ENCODE measurements at places on chromosomes 12 and 14.
A peak's percentile ranks its signal among the peaks of the same experiment; 100 is the strongest.

GRCh38 chr12:120416490-120417216 is 21.3 kb upstream of the COX6A1 start:
- DNase-seq, result no peak

DNA sequence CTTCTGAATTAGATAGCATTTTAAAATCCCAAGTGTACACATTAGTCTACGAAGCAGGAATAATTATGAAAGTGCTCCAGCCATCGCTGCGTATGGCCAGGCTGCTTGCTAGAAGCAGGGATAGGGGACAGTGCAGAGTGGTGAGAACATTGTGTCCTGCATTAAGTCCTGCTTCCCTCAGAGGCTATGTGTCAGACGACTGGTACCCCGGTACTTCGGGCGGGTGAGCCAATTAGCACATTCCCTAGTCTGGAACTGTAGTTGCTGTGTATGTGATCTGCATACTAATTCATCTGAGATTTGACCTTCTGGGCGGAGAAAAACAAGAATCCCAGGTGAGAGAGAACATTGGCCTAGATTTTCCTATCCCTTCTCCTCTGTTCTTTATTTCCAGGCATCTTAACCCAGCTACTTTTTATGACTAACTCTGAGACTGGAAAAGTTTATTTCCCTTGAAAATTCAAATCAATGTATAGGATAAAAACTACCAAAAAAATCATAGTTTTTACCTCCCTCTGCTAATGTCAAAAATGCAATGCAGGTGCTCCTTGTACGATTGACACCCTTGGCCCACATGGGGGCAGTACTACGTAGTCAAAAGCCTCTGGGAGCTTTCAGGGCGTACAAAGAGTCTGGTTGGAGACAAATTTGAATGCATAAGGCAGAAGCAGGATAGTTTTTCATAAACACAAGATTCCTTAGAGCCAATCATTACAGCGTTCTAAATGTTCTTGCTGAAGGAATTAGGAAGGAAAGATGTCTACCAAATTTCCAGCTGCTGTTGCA is 764.3 kb downstream of the NOVA1 start:
- peak; percentile 45 for DNase-seq

DNA sequence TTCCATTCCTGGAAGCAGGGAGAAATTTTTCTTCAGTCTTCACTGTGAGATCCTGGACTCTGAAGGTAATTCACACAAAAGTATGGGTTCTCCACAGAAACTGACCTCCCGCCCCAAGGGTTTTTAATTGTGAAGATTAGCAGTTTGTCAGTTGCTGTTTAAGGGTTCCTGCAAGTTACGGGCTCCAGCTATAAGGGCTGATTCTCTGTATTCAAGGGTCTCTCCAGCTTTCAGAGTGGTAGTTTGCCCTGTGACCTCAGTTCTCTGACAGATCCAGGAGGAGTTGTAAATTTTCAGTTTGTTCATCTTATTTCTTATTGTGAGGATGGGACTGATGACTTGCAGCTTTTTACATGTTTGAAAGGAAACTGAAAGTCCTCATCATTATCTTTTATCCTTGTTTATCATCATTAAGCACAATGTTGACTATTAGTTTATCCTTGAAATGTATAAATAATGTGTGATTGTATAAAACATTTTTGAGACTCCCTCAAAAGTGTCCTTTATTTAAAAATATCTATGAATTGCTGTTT is 110.9 kb downstream of the SCAF11 start:
- no peak for DNase-seq

DNA sequence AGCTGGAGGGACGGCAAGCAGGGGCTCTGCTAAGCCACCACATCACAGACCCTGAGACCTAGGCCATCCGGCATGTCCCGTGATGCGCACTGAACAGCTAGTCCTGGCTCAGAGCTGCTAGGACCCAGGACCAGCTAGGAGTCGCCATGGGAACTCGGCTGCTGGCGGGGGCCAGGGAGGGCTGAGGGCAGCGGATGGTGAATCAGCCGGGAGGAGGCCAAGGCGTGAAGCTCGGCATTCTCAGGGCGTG is 5.1 kb downstream of the AHNAK2 start:
- no peak for DNase-seq

GRCh38 chr12:124716208-124717130 is 147.2 kb downstream of the SCARB1 start:
- no peak for DNase-seq

DNA sequence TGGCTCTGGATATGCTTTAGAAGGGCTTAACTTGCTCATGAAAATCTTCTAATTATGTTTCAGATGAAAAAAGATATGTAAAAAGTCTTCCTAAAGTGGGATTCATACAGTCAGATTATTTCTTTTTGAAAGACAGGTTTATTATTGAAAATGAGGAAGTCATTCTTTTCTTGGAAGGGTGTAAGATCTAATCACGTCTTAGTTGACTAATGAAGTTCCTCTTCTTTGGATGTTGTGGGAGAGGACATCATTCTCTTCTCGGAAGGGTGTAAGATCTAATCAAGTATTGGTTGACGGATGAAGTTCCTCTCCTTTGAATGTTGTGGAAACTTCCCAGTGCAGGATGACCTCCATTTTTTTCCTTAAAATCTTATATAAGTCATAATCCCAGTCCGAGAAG is 74.9 kb downstream of the ALG10 start:
- DNase-seq, result no peak

- no peak for DNase-seq
These were observed 163.5 kb upstream of the NEDD1 start for GRCh38 chr12:96743606-96744005.

DNA sequence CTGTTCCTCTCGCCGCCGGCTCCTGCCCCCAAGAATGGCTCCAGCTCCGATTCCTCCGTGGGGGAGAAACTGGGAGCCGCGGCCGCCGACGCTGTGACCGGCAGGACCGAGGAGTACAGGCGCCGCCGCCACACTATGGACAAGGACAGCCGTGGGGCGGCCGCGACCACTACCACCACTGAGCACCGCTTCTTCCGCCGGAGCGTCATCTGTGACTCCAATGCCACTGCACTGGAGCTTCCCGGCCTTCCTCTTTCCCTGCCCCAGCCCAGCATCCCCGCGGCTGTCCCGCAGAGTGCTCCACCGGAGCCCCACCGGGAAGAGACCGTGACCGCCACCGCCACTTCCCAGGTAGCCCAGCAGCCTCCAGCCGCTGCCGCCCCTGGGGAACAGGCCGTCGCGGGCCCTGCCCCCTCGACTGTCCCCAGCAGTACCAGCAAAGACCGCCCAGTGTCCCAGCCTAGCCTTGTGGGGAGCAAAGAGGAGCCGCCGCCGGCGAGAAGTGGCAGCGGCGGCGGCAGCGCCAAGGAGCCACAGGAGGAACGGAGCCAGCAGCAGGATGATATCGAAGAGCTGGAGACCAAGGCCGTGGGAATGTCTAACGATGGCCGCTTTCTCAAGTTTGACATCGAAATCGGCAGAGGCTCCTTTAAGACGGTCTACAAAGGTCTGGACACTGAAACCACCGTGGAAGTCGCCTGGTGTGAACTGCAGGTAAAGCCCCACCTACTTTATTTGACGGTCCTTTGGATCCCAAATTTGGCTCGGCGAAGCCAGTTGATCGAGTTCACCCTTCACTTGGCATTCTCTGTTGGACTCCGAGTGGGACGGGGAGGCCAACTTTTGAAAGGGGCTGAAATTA is 1.5 kb downstream of the WNK1 start:
- no peak for DNase-seq

GRCh38 chr14:101286271-101287018 is 274.9 kb upstream of the DIO3 start:
- DNase-seq, result no peak

Measured in substantia nigra (tissue), 51 donors.